Activated gamma-delta T cell (primary cell): ENCODE measurements at places on chromosomes 3 and 15.

DNA sequence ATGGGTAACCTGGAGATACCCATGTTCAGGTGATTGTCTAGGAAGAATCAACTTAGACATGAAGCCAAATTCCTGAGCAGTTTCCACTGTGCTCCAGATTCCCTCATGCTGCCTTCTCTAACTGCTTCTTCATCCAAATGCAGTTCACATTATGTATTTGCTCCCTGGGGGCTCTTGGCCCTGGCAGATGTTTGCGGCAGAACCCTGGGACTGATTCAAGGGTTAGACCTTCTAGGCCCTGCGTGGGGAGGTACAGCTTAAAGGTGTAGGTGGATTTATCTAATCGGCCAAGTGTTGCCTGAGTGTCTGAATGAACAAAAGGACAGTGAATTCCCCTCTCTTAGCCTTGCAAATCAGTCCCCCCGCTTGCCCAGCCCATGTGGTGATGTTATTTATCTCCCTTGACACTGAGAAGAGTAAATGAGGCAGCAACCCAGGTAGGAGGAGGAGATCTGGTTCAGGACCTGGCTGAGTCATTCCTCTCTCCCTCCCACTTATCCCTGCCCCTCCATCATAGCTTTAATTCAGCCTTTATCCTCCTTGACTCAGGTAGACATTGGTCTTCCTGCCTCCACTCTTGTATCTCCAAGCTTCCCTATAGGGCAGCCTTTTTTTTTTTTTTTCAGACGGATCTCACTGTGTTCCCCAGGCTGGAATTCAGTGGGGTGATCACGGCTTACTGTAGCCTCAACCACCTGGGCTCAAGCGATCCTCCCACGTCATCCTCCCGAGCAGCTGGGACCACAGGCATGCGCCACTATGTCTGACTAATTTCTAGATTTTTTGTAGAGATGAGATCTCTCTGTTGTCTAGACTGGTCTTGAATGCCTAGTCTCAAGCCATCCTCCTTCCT lies 54.8 kb downstream of the MAGEF1 start:
- DNase-seq: no peak

GRCh38 chr3:66980791-66981190 lies 17.3 kb upstream of the KBTBD8 start:
- no peak for DNase-seq

GRCh38 chr3:194941360-194941955 lies 255.8 kb downstream of the FAM43A start:
- no peak for DNase-seq

DNA sequence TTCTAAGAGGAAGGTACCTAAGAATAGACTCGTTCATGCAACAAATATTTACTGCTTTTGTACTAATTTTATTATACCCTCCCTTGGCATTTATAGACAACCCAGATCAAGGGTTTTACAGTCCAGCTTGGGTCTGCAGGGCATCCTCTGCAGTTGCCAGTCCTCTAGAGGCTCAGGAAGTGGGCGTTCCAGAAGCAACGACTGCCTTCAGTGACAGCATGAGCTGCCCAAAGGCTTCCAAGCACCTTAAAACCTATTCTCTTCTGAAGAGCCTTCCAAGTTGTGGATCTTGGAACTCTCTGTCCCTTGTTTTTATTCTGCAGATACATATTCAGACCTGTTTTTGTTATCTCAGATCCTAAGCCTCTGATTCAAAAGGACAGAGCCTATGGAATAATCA lies 95.6 kb downstream of the RAD18 start:
- no peak for DNase-seq

GRCh38 chr15:81101894-81102815 lies 31.9 kb upstream of the CFAP161 start:
- DNase-seq: no peak

- no peak for DNase-seq
Measured at GRCh38 chr15:63043335-63044076, 959 bp downstream of the TPM1 start.

DNA sequence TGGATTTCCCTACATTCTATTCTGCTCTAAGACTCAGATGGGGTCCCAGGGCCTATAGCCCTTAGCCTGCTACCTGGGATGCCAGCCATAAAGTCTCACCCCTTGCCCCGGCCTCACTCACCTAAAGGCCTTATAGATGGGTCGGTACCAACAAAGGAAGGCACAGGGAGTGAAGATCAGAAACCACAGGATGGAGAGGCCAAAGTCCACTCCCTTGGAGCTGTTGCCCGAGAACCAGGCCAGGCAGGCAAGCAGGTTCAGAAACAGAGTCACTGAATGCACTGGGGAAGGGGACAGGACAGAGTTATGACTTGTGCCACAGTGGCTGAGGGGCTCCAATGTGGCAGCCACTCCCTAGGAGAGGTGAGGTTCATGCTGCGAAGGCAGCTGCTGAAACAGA lies 7.4 kb upstream of the ULK3 start:
- DNase-seq: no peak

- no peak for DNase-seq
Measured at GRCh38 chr3:155704771-155705559, 39.9 kb downstream of the PLCH1 start.

DNA sequence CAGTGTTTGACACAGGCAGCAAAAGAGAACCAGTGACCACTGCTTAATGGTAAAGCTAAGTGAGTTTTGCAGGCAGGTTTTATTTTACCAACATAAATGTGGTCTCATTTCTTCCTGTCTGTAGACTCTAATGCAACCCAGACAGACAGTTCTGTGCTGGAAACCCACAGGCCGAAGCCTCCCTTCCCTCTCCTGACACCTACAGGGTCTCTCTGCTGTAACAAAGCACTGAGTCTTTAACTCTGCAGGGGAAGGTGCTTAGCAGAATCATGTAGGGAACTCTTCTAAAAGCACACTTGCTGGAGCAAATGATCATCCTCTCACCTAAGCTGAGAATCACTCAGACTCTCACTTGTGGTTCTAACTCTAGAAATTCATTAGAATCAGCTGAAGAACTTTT lies 200.3 kb downstream of the KBTBD8 start:
- DNase-seq: no peak

DNA sequence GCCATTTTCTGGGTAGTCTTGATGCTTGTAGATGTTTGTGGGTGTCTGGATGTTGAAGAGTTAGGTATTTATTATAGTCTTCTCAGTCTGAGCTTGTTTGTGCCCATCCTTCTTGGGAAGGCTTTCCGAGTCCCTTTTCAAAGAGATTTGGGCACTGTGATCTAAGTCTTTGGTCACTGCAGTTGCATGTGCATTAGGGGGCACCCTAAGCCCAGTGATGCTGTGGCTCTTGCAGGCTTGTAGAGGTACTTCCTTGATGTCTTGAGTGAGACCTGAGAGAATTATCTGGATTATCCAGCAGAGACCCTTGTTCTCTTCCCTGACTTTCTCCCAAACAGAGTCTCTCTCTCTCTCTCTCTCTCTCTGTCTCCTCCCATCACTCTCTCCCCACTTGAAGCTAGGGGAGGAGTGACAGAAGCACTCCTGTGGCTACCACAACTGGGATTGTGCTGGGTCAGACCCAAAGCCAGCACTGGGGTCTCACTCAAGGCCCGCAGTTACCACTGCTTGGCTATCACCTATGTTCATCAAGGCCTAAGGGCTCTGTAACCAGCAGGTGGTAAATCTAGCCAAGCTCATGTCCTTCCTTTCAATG lies 68.5 kb downstream of the TMCO5A start:
- DNase-seq: no peak

- no peak for DNase-seq
Measured at GRCh38 chr15:38538328-38539007, 26.1 kb downstream of the RASGRP1 start.

DNA sequence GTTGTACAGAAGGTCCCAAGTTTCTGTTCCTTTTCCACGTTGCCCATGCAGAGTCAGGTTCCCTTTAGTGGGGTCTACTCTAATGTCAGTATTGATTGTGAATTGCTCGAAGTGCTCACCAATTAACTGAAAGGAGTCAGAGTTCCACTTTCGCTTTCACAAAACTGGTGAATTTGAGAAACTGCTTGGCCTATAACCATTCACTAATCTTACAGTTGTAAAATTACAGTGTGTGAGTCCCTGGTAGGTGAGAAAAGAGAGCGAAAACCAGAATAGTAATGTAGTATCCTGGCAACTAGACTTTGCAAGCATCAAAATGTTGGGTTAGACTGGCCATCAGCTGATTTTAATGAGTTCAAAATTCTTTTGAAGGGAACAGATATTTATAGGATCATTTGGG lies 237.5 kb upstream of the CHRM5 start:
- DNase-seq: no peak
